ENCODE measurements at places on chromosomes 5 and 9.

DNA sequence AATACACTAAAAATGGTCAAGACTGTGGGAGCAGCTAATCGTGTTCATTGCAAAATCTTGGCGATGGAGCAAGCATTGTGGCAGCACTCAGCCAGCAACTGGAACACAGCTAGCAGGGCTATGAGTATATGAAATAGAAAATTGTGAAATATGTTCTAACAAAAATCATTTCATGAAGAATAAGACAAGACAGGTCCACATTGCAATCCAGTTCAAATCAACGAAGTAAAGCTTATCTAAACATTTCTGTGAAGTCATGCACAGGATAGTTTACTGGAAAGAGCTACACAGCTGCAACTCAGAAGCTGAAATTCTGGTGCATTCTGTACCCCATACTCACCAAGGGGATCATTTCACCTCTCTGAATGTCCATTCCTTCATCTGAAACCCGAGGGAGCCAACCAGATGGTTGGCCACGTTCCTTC, 5.3 kb upstream of the NFIL3 start:
- DNase-seq: no peak

- no peak for DNase-seq
Observed at GRCh38 chr9:112764837-112765236, 14.3 kb downstream of the SNX30 start.

GRCh38 chr9:3151672-3152576, 308.0 kb upstream of the PUM3 start:
- DNase-seq: no peak

- no peak for DNase-seq
Observed at GRCh38 chr5:143054480-143054941, 284.3 kb downstream of the ARHGAP26 start.

GRCh38 chr5:108171759-108172158, 210.1 kb downstream of the FBXL17 start:
- no peak for DNase-seq

DNA sequence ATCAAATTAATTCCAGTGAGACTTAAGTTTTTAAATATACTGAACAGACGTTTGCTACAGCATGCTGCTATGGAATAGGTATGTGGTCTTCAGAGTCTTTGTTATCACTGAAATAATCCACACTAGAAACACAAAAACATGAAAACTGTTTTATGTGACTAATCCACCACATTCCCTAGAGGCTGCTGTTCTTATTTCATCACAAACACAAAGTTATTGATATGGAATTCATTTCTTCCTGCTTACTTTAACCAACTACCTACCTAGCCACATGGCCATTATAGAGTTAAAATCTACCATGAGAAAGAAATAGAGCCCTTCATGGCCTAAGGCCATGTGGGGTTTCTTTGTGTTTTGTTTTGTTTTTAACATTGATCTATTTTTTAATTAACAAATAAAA, 232.3 kb upstream of the PTGER4 start:
- DNase-seq: no peak

- peak; percentile 40 for DNase-seq
Observed at GRCh38 chr5:179974946-179975712, 67.4 kb upstream of the TBC1D9B start.

DNA sequence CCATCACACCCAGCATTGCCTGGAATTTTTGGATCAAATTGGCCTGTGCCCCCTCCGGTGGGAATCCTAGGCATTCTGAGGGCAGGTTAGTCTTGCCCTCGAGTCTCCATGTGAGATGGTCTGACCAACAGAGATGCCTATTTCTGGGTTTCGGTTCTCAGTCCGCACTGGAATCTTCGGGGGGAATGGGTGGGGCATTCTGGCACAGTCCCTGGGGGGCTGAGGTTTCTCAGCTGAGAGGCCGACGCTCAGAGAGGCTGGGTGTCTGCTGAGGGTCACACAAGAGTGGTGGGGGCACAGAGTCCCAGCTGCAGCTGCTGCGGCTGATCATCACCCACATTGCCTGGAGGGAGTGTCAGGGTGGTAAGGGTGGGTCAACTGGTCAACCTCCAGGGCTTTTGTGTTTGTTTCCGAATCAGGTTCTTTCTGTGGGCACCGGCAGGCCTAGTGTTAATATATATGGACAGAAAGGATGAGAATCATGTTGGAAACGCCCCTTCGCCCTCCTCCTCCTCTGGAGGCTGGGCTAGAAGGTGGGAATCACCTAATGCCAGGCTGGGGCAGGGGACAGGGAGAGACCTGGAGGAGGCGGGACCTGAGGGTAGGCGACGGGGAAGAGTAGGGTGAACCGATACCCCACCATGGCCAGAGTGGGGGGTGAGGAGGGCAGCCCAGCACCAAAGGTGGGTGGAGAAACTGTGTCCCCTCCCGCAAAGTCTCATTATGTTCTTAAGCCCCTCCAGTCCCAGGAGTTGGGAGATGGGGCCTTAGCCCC, 149.5 kb upstream of the PHYKPL start:
- DNase-seq: no peak

GRCh38 chr5:33468775-33469435, 28.1 kb downstream of the TARS1 start:
- no peak for DNase-seq

DNA sequence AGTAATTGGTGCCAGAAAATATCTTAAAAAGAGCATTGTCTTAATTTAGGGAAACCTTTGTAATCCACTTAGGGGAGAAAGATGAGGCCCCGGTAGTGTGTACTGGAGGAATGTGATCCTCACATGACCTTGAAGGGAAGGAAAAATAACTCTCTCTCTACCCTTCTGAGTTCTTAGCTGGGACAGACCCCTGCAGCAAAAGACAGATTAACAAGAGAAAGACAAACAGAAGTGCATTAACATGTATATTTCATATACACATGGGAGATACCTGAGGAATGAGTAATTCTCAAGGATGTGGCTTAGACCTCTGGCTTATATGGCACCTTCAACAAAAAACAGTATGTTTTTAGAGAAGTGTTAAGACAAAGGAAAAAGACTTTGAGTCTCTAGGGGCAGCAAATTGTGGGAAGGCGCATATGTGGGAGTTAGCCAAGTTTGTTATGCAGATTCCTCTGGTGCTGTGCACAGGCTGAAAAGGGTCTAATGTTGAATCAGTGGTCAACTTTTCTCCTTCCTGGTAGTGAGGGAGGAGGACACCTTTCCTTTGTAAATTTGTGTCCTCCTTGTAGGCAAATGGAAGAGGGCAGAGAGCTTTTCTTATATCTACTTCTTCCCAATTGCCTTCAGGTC, 138.8 kb downstream of the LRRC70 start:
- DNase-seq: no peak

- no peak for DNase-seq
Observed at GRCh38 chr5:93532370-93532769, 48.6 kb downstream of the NR2F1-AS1 start.

GRCh38 chr9:75992482-75993206, 102.2 kb downstream of the PCSK5 start:
- DNase-seq: no peak

- DNase-seq: no peak
Observed at GRCh38 chr5:150402901-150403342, 9.8 kb downstream of the CD74 start.

DNA sequence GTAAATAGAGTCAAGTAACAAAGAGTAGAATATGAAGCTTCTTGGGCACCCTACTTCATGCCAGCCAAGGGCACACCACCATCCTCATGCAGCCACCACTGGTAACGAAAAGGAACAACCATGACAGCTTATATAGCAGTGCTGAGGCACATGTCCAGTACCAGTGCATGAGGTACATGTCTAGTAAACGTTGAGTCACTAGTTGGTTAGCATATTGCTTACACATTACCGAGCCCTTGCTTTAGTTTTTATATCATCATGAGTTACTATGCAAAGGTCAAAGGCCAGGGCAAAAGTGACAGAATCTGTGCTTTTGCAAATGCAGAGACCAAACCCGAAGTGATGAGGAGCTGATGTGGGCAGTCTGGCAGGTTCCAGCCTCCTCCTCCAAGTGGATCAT, 147.1 kb upstream of the MAP1B start:
- DNase-seq: no peak

GRCh38 chr9:124810663-124811355, 33.9 kb downstream of the OLFML2A start:
- DNase-seq: no peak

DNA sequence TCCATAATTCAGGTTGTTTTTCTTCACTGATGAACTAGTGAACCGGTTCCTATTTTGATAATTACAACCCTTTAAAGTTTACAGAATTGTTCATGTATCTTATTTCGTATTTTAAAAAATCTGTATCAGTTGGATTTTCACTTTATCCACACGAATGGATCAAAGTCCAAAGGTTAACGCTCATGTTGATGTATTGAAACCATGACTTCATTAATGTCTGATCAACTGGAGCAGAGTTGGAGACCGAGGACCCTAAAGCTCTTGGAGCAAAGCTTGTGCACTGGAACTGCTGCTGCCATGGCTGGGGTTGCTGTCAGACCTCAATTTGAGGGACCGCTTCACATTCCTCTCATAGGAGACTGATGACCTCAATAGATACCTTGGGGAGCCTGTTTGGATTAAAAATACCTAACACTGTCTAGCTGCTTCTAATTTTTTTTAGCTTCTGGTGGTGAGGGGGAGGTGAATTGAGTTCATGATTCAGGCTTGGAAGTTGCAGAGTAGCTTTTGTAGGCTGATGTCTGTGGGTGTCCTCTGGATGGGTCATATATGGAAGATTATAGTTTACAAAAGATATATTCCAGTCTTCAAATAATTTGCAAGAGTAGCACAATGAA, 45.1 kb downstream of the KIAA1958 start:
- no peak for DNase-seq

Data from NCI-H526 (cell line).